Cardiac atrium fibroblast (primary cell): ENCODE measurements at places on chromosomes 6 and 20. TPM values are rescaled to one million over a fixed set of nuclear protein-coding genes. Genes with fewer than 3 reads are reported as not detected.

Gene TGM3
- total RNA-seq, result not detected in 2 replicates

Gene UFL1
- total RNA-seq, result 15.7 and 23.0 TPM in 2 replicates

Gene FOXF2
- 0.54 and 0.81 TPM in 2 replicates for total RNA-seq

Gene ADGB
- total RNA-seq, result not detected in 2 replicates

Gene AIF1
- total RNA-seq, result not detected in 2 replicates

Gene TIAM2
- total RNA-seq, result 5.8 and 11.4 TPM in 2 replicates

Gene SLC22A16
- total RNA-seq, result 1.9 TPM in 1 of 2 replicates, not detected in the other

Gene LMBRD1
- 21.8 and 39.7 TPM in 2 replicates for total RNA-seq

Gene STMND1
- total RNA-seq, result not detected in 2 replicates

Gene MCCD1
- total RNA-seq, result not detected in 2 replicates
